Hippocampal formation (tissue), 2 donors: ENCODE measurements at places on chromosomes 2 and 18.
A peak's percentile ranks its signal among the peaks of the same experiment; 100 is the strongest.

DNA sequence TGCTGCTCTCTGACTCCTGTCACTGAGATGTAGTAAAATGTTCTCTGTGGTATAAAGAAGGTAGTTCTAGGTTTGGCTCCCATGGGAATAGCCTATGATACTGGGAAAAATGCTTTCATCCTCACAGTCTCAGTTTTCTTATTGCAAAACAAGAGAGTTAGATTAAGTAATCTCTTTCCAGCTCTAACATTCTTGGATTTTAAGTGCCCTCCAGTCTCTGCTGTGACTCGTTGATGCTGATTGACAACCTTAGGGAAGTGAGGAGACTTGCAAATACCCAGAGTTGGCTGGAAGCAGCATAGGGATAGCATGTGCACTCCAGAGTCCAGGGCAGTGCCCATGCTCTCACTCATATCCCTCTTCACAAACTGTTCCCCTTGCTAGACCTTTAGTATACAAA, 534.9 kb downstream of the SLC4A3 start:
- DNase-seq: no peak

- no peak for DNase-seq
Measured at GRCh38 chr2:101281482-101281881, 27.0 kb downstream of the RNF149 start.

- DNase-seq: no peak
Measured at GRCh38 chr2:235903782-235904584, 264.2 kb downstream of the GBX2 start.

DNA sequence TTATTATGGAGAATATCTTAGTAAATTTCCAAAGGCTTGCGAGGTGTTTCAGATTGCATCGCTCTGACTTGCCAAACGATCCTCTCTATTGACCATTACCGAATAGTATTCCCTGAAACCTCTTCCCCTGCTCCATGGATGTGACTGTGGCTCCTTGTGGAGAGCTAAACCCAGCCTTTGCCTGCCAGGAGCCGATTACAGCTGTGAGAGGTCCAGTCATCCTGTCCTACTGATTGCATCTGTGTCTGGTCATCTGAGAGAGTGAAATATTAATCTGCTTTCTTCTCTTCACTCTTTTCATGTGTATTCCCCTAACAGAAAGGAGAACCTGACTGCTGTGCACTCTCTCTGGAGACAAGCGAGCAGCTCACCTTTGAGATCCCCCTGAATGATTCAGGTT, 523.9 kb upstream of the NRP2 start:
- DNase-seq: no peak

DNA sequence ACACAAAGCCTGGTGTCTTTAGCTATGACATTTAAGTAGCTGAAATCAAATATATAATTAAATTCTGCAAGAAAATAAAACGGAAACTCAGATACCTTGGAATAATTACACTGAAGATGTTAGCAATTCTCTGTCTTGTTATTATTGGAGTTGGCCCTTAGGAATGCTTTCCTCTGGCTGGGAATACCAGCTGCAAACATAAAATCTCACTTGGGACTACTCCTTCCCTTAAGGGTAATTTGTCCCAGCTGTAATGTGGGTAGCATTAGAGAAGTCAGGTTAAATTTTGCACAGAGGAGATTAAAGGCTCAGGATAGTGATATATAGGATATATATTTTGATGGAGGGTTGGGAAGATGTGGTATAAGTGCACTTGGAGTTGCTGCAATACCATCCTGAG, 37.3 kb upstream of the GRP start:
- no peak for DNase-seq

DNA sequence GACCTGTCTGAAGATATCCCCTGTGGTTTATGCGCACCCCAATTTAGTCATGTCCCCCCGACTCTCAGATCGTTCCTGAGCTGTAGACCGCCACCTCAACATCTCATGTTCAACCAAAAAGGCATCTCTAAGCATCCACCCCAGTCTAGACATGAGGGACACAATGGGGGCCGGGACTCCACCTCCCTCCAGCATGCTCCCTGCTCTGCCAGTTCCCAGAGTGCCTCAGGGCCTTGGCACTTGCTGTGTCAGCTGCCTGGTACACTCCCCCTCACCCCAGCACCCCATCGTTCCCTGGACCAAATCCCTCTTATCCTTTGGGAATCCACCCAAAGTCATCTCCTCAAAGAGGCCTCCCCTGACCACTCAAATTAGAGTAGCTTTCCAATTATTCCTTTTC, 22.2 kb downstream of the TNS1 start:
- DNase-seq: no peak

GRCh38 chr18:52615943-52616342, 275.9 kb downstream of the DCC start:
- DNase-seq: no peak

GRCh38 chr18:63088262-63088661, 231.3 kb downstream of the BCL2 start:
- no peak for DNase-seq

DNA sequence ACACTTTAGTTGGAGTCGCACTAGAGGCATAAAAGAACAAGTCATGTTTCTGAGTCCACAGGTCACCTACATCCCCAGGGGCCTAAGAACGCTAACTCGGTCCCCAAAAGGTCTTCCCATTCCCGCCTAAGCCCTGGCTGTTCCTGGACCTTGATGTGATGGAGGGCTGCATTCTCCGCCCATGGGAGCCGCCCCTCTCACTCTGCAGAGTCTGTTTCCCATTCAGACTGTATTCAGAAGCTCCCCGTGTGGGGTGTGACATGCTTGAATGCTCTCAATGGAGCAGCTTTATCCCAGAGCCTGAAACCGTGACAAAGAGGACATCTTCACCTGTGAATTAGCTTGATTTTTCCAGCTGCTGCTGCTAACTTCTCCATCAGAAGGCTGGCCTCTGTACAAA, 319.0 kb upstream of the KLHL29 start:
- no peak for DNase-seq

GRCh38 chr2:74004212-74005182, 19.8 kb downstream of the TET3 start:
- no peak for DNase-seq

- peak; percentile 34 for DNase-seq
Measured at GRCh38 chr2:180983468-180984242, 3.2 kb downstream of the UBE2E3 start.

- DNase-seq: no peak
Measured at GRCh38 chr2:230861552-230862255, 3.0 kb upstream of the ITM2C start.

DNA sequence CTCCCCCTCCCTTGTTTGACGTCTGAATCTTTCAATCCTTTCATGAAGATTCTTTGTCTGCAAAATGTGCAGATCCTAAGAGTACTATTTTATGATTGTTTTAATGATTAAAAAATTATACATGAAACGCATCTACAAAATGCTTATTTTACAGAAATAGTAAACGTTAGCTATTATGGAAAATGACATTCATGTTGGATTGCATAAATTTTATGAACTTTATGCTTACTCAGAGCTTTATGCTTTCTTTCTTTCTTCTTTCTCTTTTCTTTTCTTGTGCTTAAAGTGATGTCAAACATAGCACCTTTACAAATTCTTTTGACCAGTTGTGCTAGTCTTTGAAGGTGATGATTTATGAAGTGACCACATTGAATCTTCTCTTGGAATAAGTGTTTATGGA, 805.4 kb downstream of the ADCYAP1 start:
- DNase-seq: no peak

GRCh38 chr2:163697429-163697828, 38.4 kb downstream of the FIGN start:
- no peak for DNase-seq

GRCh38 chr2:96136129-96136720, 2.1 kb downstream of the ASTL start:
- DNase-seq: no peak

- no peak for DNase-seq
Measured at GRCh38 chr18:29712785-29713184, 1329.8 kb downstream of the DSC3 start.

- DNase-seq: peak; percentile 48
Measured at GRCh38 chr2:102355526-102356380, at the start of gene IL18R1. Gene IL18R1, plus strand, starts transcription at chr2:102355796. Its CDS starts 6,865 bp downstream, at chr2:102362661.

DNA sequence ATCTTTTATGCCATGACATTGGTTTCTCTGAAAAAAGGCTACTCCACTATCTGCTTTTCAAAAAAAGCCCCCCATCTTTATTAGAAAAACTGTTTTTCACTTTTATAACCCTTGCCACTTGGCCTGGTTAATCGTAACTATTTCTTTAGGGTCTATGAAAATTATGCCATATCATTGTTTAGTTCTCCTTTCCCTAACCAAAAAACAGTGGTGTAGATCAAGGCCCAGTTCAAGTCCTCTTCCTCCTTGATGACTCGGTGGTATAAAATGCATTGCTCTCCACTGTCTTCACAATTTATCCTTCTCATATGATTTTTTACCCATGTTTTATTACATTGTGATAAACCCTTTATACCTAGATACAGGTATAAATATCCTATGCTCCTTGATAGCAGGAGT, 205.5 kb downstream of the ZNF521 start:
- DNase-seq: no peak

DNA sequence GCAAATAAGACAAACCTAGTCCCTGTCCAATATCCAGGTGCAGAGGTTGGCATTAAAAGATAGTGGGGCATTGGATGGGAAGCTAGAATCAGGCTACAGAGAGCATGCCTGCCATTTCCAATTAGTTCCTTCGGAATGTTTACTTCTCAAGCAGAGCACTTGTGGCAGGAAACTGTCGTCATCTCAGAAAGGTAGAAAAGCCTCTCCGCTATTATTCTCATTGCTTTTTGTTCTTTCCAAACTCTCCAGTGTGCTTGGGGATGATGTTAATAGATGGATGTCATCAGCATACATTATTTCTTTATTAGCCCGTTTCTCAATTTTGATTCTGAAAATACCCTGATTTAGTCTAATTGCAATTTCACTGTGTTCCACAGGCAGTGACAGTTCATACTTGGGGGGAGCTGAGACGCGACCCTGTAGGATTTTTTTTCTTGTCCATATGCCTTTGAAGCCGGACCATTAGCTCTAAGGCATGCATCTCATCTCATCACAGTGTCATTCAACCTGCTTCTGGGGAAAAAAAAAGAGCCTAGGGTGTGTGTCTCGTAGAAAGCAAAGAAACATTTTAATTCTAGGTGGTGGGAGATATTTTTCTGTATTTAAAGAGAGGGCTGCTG, 7.7 kb downstream of the ASB18 start:
- DNase-seq: no peak

GRCh38 chr2:26584191-26584590, 57.0 kb downstream of the CIB4 start:
- DNase-seq: no peak

GRCh38 chr2:40346535-40347354, 105.1 kb downstream of the SLC8A1 start:
- no peak for DNase-seq

DNA sequence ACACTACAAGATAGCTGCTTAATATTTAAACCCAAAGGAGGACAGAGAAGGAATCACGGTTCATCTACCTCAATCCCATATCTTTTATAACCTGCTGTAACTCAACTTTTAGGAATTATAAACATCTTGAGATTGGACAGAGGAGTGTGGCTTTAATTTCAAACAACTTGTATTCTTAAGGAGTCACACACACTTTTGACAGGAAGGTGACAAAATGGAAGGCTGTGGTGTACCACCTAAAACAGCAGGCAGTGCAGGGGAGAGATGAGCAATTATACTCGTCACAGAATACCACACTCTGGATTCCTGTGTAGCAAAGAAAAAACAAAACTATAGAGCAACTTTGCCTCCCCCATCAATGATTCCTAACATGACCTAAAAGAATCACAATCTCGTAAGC, 194.8 kb downstream of the ZEB2 start:
- no peak for DNase-seq

GRCh38 chr2:194720462-194720861, 936.6 kb upstream of the SLC39A10 start:
- DNase-seq: no peak

DNA sequence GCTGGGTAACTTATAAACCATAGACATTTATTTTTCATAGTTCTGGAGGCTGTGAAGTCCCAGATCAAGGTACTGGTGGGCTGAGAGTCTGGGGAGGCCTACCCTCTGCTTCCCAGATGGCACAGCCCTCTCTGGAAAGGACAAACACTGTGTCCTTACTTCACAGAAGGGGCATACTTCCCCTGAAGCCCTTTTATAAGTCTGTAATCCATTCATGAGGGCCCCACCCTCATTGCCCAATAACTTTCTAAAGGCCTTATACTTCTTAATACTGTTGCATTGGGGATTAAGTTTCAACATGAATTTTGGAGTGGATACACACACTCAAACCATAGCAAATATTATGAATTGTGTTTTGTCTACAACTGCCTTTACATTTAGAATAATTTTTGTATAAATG, 36.0 kb downstream of the ATIC start:
- no peak for DNase-seq

- DNase-seq: no peak
Measured at GRCh38 chr2:3044587-3045317, 332.9 kb downstream of the EIPR1 start.

- DNase-seq: no peak
Measured at GRCh38 chr2:171185941-171186340, 25.2 kb upstream of the TLK1 start.

GRCh38 chr2:232315049-232315922, 63.3 kb upstream of the ALPP start:
- DNase-seq: peak; percentile 44

GRCh38 chr2:1481406-1482252, 68.4 kb downstream of the TPO start:
- no peak for DNase-seq

- no peak for DNase-seq
Measured at GRCh38 chr18:3083766-3084165, 70.8 kb upstream of the LPIN2 start.

- DNase-seq: peak; percentile 62
Measured at GRCh38 chr2:45823723-45824206, 172.3 kb downstream of the PRKCE start.

DNA sequence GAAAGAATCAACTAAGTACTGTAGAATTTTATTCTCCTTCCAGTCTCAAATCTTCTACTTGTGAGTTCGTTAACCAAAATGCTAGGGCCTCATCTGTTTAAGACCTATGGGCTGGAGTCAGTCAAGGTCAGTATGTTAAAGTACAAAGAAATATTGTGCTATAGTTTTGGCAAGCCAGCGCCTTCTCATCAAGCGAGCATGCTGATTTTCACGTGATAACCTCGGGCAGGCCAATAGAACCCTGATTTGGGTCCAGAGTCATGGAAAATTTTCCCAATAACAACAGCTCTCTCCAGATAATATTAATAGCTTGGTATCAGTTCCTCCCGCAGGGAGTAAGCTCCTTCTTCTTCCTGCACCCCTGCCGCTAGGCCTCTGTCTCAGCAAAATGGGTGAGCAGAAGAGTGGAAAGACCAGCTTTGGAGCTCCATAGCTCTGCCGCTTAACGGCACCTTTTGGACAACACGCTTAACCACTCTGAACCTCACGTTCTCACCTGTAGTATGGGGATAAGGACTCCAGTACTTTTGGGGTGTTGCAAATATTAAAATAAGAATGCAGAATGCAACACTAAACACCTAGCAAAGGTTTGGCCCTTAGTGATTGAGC, 11.7 kb downstream of the CABLES1 start:
- no peak for DNase-seq

DNA sequence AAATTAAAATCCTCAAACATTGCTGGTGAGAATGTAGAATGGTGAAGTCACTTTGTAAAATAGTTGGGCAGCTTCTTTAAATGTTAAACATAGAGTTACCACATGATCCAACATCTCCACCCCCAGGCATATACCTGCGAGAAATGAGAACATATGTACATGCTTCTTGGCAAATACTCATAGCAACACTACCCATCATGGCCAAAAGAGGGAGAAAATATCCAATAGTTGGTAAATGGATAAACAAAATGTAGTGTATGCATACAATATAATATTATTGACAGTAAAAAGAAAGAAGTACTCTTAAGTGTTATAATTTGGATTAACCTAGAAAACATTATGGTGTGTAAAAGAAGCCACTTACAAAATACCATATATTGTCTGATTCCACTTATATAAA, 185.9 kb downstream of the CDH7 start:
- no peak for DNase-seq
